Left lung (tissue), 14 donors: ENCODE measurements at places on chromosomes 7 and 10. TPM values are rescaled to one million over a fixed set of nuclear protein-coding genes. Genes with fewer than 3 reads are reported as not detected.

LIMK1 gene
- 24.7 TPM for polyA plus RNA-seq

TAF5 gene
- polyA plus RNA-seq, result 7.6 TPM

ANXA8L1 gene
- 2.1 TPM for polyA plus RNA-seq

GRID1 gene
- polyA plus RNA-seq, result 1.7 TPM

ASIC3 gene
- 6.0 TPM for polyA plus RNA-seq

PNLIPRP3 gene
- polyA plus RNA-seq, result not detected

CXCL12 gene
- polyA plus RNA-seq, result 214 TPM

TEX47 gene
- polyA plus RNA-seq, result not detected

CDC14C gene
- polyA plus RNA-seq, result 0.06 TPM

AOC1 gene
- polyA plus RNA-seq, result 1.1 TPM

CUBN gene
- polyA plus RNA-seq, result 3.6 TPM

BMPER gene
- 34.5 TPM for polyA plus RNA-seq

DNAH11 gene
- 5.4 TPM for polyA plus RNA-seq

AGMO gene
- 0.35 TPM for polyA plus RNA-seq

AVPI1 gene
- 4.3 TPM for polyA plus RNA-seq

IGFBP1 gene
- not detected for polyA plus RNA-seq

ADCY1 gene
- polyA plus RNA-seq, result 2.2 TPM

C10orf120 gene
- polyA plus RNA-seq, result not detected

THSD7A gene
- polyA plus RNA-seq, result 18.4 TPM
